Activated CD8-positive, alpha-beta T cell treated with anti-CD3 and anti-CD28 coated beads, Interleukin-2, amount 10 ng/mL, durations not matched to agents 7 days and 5 days (primary cell): ENCODE measurements at places on chromosomes 7 and 10. TPM values are rescaled to one million over a fixed set of nuclear protein-coding genes. Genes with fewer than 3 reads are reported as not detected.

The STEAP2 gene
- total RNA-seq = not detected

The LRIT1 gene
- total RNA-seq = not detected

The FZD1 gene
- total RNA-seq = 0.26 TPM

DNA sequence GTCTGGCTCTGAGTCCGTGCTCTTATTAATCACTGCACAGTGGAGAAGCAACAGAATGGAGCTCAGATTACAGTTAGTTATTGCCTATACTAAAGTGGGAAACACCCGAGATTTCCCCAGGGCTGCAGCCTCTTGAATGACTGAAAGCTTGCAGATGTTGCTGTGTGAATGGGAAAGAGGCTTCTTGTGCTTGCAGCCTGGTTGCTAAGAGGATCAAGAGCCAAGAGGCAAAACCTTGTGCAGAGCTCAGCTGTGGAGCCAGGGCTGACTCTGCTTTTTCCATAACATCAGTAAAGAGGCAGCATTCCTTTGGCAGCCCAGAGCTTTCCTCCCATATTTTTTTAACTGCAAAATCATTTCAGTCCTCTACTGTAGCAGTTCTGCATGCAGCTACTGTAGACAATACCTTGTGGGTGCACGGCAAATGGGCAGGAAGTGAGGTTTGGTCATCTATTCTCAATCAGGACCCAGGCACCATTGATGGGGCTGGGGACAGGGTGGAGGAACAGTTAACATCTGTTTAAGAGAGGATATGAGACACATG is 86.5 kb downstream of the RALA start:
- peaks cover 14% of the 10 kb centered on the region for H3K36me3 ChIP-seq
- peaks cover 6% of the 10 kb centered on the region for H3K27me3 ChIP-seq
- H3K27ac ChIP-seq = no peak overlapping the region
- H3K4me1 ChIP-seq = peaks cover 2% of the 10 kb centered on the region

GRCh38 chr10:2223548-2224320 is 486.4 kb upstream of the ADARB2 start:
- DNase-seq = no peak
- H3K27me3 ChIP-seq = no peaks in the 10 kb centered on the region
- no peak overlapping the region for H3K4me3 ChIP-seq
- H3K36me3 ChIP-seq = no peaks in the 10 kb centered on the region
- H3K27ac ChIP-seq = no peak overlapping the region
